ENCODE measurements at places on chromosomes 13 and 19.

DNA sequence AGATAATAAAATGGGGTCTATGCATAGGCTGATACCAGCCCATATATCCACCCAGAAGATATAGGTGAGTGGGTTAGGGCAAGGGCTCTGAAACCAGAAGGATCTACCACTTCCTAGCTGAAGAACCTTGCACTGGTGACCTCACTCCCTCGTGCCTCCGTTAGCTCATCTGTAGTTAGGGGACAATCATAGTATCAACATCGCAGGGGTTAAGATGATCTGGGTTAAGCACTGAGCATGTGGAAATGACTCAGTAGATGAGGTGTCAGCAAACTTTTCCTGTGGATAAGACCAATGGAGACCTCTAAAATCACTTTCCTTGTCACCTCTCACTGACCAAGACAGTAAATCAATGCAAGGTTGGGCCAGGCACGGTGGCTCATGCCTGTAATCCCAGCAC, 30.5 kb downstream of the TNFSF14 start:
- DNase-seq: no peak

- no peak for DNase-seq
These were observed 576.0 kb downstream of the PCDH17 start for GRCh38 chr13:58207501-58207900.

GRCh38 chr13:50283017-50283416, 267.8 kb downstream of the KCNRG start:
- no peak for DNase-seq

GRCh38 chr19:3047496-3048189, 14.7 kb downstream of the TLE5 start:
- no peak for DNase-seq

- no peak for DNase-seq
These were observed at the start of gene GNG8 for GRCh38 chr19:46635920-46636761. GNG8 (minus strand) TSS chr19:46636202; CDS start chr19:46634682, 1,520 bp downstream.

GRCh38 chr19:13629687-13630357, 123.5 kb upstream of the CACNA1A start:
- DNase-seq: no peak

GRCh38 chr13:32403108-32403507, 24.8 kb downstream of the N4BP2L1 start:
- no peak for DNase-seq

DNA sequence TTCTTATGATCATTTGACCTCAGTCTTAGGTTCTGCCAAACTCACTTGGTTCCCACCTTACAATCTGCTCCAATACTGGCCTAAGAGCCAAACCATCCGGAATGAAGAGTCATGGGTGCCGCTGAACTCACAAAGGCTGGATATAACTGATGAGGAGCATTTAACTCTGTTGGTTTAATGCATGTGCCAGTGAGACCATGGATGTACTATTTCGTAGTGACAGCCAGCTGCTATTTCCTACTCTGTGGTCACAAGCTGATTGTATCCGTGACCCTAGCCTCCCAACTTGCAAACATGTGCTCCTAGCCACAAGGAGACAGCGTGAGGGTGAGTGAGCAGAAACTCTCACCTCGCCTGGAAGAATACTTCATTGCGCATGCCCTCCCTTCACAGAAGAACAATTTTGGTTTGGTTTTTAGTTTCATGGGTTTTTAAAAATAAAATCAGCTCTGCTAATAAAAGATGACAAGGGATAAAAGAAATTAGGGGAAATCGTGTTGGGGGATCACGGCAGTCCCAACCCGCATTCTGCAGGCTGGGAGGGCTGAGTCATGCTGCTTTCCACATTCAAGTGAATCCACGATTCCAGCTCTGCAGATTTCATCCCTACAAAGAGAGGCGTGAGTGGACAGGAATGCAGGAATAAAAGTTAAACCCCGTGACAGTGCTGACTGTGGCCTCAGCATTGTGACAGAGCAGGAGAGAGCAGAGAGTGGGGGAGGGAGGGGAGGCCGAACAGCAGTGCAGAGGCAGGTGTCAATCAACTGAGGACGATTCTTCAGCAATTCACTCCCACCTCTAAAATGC, 66.8 kb upstream of the RAP2A start:
- DNase-seq: no peak

DNA sequence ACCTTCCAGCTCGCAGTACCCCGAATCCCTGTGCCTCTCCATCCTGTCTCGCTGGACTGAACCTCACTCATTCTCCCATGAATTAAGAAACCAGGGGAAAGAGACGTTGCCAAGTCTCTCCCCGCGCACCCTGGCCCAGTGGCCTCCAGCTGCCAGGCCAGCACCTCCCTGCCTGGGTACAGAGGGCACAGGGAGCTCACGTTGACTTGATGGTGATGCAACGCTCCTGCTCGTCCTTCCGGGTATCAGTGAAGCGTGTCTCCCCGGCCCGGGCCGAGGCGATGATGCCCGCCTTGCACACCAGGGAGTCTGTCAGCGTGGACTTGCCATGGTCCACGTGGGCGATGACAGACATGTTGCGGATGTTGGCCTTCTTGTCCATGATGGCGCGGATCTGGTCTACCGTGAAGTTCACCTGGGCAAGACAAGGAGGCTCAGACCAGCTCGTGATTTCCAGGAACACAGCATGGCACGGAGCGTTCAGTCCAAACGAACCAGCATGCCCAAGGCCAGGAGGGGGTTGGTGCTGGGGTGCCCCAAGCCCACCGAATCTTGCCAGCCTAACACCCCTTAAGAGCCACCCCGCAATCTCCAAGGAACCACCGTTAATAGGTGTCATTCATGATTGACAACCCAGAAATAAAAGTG, 1.2 kb downstream of the EEF2 start:
- no peak for DNase-seq

- no peak for DNase-seq
These were observed 965.2 kb downstream of the PCDH9 start for GRCh38 chr13:66264971-66265370.

All from DMS79 treated with DMSO at 0.1 percent for 48 hours (cell line).